ENCODE measurements at places on chromosomes 1 and 21.

- peak; percentile 6 for DNase-seq
Observed at GRCh38 chr1:228073061-228073856, 9.2 kb upstream of the ARF1 start.

GRCh38 chr1:160377585-160378206 is 10.8 kb downstream of the NHLH1 start:
- no peak for DNase-seq

DNA sequence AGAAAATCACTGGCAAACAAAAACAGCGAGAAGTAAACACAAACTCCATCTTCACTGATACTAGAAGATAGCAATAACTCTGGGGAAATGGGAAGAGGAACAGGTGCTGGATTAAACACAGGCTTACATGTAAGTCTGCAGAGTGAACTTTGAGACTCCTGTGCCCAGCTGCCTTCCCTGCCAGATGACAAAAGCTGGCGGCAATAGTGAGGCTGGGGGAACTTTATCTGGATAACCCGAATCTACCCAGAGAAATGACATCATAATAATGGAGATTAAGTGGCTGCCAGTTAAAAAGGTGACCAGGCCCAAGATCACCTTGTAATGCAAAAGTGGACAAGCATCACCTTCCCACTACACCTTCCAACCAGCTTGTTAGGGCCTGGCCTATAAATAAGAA is 184.5 kb downstream of the CHRM3 start:
- DNase-seq = no peak

DNA sequence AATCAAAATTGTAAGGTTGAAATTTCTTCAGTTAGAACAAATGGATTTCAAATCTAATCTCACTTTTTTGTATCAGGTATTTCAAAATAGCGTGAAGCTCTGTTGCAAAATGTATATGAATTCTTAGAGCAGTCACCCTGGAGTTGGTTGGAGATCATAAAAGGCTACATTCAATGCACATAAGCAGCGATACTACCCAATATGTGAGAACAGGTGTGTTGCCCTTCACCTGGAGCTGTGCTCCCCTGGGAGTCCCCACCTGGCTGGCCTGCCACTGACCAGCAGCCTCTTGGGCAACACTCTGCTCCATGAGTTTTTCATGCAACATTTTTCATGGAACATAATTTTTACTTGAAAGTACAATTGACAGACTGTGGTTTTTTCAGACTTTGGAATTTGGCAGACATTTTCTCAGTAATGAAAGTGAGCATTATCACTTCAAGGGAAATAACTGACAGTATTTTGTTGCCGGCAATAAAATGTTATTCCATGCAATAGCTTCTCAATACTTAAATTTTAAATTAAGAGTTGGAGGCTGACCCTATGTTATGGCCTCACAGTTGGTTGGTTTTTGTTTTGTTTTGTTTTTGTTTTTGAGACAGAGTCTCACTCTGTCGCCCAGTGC is 95.1 kb downstream of the ST3GAL3 start:
- DNase-seq = no peak

GRCh38 chr21:39150877-39151276 is 32.4 kb downstream of the PSMG1 start:
- no peak for DNase-seq

GRCh38 chr1:53026254-53026653 is 35.8 kb upstream of the PODN start:
- DNase-seq = no peak

DNA sequence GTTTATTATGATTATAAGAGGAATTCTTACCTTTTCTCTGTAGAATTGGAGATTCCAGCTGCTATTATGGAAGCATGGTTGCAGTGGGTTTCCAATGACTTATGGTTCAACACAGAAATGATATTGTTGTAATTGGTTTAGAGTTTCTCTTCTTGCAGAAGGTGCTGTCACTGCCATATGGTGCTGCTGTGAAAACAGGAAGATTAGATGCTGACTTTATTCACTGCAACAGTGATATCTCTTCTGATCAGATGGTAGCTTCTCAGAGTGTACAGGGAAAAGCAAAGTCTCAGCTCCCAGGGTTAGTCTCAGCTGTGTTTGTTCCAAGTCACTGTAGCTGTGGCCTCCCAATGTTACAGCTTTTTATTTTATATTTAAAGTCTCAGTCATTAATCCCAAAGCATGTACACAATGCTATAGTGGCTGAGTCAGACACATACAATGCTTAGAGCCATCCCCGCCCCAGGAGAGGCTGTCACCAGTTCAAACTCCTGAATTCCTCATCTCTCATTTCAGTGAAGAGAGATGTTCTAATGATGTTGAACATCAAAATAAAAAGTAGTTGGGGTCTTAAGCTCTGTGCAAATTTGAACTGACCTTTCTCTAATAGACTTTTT is 42.7 kb upstream of the RGS2 start:
- no peak for DNase-seq

DNA sequence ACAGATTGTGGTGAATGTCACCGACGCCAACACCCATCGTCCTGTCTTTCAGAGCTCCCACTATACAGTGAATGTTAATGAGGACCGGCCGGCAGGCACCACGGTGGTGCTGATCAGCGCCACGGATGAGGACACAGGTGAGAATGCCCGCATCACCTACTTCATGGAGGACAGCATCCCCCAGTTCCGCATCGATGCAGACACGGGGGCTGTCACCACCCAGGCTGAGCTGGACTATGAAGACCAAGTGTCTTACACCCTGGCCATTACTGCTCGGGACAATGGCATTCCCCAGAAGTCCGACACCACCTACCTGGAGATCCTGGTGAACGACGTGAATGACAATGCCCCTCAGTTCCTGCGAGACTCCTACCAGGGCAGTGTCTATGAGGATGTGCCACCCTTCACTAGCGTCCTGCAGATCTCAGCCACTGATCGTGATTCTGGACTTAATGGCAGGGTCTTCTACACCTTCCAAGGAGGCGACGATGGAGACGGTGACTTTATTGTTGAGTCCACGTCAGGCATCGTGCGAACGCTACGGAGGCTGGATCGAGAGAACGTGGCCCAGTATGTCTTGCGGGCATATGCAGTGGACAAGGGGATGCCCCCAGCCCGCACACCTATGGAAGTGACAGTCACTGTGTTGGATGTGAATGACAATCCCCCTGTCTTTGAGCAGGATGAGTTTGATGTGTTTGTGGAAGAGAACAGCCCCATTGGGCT is 3.0 kb downstream of the CELSR2 start:
- no peak for DNase-seq

GRCh38 chr1:59271561-59272260 is 25.2 kb upstream of the FGGY start:
- DNase-seq = no peak

GRCh38 chr1:6888268-6888667 is 103.0 kb downstream of the CAMTA1 start:
- DNase-seq = no peak

DNA sequence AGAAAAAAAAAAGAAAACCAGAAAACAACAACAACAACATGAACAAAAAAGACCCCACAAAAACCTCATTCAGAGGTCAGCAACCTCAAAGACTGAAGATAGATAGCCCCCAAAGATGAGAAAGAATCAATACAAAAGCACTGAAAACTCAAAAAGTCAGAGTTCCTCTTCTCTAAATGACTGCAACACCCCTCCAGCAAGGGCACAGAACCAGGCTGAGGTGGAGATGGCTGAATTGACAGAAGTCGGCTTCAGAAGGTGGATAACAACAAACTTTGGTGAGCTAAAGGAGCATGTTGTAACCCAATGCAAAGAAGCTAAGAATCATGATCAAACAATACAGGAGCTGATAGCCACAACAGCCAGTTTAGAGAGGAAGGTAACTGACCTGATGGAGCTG is 17.0 kb downstream of the RAB3GAP2 start:
- no peak for DNase-seq

DNA sequence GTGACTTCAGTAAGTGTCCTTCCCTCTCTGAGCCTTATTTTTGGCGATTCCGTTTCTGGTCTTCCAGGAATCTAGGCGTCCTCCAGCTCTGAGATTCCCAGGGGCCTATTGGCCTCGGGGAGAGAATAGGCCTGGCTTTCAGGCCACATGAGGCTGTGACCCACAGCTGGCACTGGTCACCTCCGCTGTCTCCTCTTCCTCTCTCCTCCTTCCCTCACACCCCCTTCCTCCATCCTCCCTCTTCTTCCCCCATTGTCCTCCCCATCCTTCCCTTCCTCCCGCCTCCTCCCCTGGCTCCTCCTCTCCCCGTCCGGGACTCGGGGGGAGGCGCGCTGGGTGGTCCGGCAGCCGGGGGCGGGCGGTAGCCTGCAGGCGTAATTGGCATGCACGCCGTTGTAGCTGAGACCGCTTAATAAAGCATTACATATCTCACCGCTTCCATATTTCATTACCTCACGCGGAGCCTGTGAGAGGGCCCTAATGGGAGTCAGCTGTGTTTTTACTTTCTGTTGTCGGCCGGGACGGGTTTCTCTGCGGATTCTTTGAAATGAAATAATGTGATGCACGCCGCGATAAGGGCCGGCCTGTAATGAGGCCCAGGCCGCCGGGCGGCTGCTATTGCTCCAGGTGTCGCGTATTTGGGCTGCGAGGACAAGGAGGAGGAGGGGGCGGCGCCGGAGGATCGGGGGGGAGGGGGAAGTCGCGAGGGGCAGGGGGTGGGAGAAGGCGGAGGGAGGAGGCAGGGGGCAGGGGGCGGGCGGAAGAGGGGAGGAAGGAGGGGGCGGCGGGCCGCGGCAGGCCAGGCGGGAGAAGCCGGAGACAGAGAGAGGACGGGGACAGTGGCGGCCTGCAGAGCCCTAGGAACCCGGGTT is 95.3 kb downstream of the FOXD2 start:
- DNase-seq = peak; percentile 18

GRCh38 chr21:16811970-16812369 is 700.9 kb upstream of the CXADR start:
- no peak for DNase-seq

DNA sequence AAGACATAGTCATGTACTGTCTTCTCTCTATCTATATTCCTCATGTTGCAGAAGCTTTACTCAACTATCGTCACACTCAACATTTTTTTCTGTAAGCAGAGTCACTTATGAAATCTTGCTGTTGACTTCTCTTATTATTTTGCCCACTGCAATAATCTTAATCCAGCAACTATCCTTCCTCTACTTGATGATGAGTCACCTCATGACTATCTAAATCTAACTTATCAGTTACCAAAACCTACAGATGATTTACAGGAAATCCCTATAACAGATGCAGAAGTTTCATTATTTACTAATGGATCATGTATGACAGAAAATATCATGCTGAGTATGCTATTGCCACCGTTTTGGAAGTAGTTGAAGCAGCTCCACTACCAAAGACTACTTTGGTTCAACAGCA is 378.9 kb downstream of the DUSP10 start:
- DNase-seq = no peak

DNA sequence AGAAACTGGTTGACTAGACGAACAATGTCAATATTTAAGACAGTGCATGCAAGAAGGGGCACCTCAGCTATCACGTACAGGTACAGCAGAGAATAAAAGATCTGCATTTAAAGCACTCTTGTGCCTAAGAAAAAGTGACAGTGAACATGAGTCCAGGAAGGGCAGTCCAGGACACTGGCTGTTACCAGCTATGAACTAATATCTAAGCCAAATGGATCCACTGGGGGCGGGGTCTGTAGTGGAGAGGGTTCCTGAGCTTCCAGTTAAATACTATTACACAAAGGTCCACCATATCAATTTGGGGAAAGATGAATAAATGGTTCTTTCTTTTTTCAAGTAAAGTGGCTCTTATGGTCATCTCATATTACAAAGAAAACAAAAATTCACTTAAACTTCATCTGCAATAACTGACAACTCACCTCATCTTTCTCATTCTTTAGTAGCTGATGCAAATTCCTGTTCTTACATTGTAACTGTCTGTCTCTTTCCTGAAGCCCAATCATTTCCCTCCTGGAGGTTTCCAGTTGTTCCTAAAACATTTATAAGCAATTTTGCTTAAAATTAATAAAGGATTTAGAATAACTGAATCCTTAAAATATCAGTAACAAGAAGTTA is 24.5 kb downstream of the SSX2IP start:
- no peak for DNase-seq

DNA sequence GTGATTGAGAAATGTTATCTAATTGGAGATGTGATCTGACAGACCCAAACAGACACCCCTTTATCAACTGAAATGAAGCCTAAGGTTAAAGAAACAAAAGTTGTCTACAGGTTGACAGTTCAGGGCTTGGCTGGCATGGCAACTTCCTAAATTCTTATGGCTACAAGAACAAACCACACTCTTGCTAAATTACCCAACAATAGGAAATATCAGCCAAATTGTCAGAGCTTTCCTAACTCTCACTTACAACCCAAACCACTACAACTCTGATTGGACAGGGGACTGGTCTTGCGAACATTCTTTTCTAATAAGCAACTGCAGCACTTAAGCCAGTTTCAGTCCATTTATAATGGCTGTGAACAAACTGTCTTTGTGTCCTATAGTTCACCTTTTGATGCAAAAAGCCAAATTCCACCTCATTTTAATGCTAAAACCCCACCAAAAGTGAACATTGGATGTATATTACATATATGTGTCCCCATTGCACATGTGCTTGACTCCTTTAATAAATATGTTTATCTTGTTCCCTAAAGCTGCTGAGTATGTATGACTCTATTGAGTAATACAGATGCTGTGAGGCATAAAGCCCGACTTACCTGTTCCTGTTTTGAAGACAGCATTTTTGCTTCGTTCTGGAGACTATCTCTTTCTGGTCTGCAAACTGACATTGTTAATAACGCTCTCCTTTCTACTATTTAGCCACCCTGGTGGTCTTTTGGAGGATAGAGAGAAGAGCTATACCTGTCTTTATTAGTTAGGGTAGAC is 101.3 kb upstream of the HMCN1 start:
- DNase-seq = no peak

DNA sequence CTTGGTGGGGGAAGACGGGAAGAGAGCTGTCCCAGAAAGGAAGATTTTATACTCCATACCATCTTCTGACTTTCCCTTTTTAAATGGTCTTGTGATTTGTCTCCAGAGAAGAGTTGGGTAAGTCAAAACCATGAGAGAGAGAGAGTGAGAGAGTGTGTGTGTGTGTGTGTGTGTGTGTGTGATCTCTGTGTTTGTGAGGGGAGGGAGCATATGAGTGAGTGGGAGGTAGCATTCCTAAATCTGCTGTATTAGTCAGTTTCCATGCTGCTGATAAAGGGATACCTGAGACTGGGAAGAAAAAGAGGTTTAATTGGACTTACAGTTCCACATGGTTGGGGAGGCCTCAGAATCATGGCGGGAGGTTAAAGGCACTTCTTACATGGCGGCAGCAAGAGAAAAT is 102.0 kb upstream of the VANGL1 start:
- no peak for DNase-seq

DNA sequence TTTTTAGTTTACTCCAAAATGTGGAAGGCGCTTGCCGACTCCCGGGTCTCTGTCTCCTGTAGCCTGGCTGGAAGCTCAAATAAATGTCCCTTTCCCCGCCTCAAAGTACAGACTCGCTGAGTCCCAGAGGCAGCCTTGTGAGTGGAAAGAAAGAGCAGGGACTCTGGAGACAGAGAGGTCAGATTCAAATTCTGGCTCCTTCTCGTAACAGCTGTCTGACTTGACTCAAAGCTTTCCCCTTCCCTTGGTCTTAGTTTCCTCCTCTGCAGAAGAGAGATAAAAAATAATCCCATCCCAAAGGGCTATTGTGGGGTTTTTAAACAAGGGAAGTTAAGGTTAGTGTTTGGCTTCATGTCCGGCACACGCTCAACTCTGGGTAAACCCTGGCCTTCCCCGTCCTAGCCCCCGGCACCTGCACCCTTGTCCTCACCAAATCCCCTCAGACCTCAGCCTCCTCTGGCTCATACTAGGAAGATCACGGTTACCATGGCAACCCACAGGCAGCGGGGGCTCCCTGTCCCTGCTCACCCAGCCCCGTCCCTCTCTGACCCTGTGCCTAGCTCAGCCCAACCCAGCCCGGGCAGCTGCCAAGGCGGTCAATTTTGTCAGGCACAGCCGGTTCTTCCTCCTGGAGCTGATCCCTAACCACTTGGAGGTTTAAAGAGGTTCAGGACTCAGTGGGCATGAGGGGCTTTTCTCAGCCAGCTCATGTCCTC is 49.2 kb upstream of the IGSF21 start:
- DNase-seq = no peak

All from activated CD4-positive, alpha-beta memory T cell treated with anti-CD3 and anti-CD28 coated beads for 36 hours (primary cell).